ENCODE measurements at places on chromosomes 16 and 17.

- no peak for DNase-seq
Measured at GRCh38 chr17:44601539-44601938, 44.3 kb downstream of the FZD2 start.

DNA sequence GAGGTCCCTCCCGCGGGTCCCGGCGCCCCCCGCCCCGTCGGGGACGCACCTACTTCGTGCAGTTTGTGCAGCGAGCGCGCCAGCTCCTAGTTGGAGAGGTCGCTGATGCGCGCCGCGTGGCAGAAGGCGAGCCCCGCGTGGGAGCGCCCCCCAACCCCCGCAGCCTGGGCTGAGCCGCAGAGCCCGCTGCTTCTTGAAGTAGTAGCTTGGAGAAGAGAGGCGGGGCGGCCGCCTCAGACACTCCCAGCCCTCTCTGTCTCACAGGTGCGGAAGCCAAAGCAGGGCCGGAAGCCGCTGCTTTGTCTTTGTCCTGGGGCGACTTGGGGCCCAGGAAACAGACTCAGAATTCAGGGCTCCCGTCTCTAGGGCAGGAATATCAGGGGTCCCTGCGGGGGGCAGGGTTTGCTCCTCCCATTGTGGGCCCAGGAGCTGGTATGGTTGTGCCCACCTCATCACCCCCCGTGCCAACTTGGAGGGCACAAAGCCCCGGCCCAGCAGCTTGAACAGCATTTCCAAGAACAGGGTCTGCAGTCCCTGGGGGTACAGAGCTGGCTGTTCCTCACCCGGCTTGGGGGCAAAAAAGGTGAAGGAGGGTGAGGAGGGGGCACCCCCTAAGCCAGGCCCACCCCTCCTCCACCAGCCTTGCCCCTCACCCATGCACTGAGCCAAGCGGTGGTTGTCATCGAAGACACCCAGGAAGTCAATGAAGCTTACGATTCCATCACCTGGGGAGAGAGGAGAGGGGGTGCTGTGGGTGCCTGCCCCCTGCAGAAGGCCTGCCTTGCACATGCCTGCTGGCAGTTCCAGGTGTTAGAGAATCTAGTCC is 13.5 kb downstream of the SPATA32 start:
- peak; percentile 81 for DNase-seq

DNA sequence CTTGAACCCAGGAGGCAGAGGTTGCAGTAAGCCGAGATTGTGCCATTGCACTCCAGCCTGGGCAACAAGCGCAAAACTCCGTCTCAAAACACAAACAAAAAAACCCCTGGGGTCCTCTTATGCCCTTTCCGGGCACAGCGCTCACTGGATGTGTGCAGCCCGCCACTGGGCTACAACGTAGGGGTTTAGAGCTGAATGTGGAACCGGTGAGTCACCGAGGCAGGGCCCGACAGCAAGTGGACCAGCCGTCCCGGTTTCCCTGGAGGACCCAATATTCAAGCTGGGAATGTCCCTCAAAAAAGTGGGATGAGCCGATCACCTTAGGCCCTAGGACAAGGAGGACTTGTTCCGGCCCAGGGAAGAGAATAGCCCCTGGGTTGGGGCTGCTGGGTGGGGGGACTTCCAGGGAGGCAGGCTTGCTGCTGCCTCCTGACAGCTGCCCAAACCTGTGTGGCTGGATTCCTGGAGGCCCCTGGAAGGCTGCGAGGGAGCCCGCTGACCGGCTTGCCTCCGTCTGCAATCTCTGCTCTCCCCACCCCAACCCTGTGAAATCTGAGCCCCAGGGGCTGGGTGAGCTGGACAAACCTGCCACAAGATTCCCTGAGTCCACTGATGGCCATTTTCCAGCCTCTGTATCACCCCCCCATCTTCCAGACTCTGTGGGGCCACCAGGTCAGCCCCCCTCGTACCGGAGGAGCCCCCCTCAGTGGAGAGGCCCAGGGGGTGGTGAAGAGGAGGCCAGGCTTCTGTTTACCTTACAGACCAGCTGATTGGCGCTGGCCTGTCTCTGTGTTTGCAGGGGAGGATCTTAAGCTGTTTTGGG is 2.9 kb upstream of the CLDN9 start:
- no peak for DNase-seq

DNA sequence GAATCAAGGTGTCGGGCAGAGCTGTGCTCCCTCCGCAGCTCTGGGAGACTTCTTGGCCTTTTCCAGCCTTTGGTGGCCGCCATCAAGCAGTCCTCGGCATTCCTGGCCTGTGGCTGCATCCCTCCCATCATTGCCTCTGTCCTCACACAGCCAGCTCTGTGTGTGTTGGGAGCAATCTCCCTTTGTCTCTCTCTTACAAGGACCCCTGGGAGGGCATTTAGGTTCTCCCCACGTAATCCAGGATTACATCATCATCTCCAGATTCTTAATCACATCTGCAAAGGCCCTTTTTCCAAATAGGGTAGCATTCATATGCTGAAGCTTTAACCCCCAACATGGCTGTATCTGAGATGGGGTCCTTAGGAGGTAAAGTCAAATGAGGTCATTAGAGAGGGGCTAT is 4.1 kb upstream of the DNAH17 start:
- DNase-seq, result no peak

DNA sequence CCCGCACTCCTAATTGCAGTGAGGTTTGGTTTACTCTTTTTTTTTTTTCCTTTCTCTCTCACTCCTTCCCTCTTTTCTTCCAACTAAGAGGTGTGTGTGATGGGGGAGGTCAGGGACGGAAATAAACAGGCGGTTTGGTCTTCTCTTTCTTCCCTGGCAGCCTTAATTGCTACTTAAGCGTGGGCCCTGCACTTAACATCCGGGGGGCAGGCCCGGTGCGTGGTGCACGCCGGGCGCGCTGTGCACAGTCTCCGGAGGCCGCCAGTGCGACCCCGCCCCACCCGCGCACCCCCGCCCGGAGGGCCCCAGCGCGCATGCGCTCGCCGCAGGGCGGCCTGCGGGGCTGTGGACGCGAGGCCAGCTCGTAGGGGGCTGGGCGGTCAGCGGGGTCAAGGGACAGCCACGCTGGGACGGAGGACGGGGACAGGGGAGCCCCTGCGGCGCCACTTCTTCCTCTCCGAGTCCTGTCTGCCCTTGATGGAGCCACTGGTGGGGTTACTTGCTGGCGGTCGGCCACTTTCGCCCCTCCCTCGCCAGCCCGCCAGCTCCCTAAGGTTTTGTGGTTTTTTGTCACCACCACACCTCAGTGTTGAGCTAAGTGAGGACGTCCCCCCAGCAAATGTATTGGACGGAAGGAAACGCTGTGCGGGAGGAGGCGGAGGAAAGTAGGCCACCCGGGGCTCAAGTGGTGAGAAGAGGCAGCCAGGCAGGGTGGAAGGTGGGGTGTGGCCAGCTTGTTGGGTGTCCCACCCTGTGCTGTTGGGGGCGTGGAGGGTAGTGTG is 120.9 kb downstream of the MRM1 start:
- peak; percentile 84 for DNase-seq

DNA sequence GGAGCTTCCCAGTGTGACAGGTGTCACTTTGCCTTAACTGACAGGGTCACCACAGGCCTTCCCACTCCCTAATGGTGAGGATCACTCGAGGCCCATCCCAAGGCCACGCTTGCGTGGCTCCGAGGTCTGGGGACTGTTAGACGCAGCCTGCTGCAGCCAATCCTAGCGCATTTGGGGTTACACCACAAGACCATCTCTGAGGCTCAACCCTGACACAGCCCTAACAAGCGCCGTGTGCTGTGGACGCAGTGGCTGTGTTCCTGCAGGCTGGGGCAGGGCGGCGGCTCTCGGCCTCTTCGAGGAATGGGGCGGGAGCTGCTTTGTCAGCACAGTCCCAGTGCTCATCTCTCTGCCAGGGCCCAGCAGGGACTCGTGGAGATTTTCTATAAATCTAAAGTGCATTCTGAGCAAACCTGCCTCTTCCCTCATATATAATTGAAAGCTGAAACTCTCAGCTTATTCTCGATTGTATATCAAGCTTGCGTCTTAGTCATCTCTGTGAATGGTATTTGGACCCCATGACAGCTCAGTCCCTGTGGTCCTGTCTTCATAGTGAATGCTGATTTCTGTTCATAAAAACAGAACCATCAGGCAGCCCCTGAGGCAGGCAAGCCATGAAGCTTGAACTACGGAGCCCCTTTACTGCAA is 65.8 kb upstream of the CHMP6 start:
- DNase-seq, result no peak

DNA sequence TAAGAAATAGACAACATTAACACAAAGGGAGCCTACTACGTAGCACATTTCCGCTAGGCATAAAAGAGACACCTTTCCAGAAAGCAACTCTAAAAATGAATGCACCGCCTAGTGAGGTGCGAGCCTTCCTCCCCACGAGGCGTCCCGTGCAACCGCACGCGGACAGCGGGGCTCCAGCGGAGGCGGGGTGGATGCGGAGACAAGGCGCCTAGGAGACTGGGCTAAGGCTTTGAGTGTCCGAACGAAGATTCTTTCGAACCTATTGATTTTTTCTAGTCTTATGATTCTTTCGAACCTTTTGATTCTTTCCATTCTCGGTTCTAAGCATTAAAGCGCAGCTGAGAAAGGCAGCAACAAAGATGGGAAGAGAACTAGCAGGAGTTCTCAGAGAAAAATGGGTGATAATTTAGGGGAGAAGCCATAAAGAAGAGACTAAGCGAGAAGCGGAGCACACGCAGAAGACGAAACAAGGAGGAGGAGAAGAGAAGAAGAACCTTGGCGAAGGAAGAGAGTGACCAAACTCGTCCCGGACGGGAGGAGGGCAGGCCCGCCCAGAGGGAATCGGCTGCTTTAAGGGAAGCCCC is 394 bp upstream of the CPD start:
- peak; percentile 68 for DNase-seq

DNA sequence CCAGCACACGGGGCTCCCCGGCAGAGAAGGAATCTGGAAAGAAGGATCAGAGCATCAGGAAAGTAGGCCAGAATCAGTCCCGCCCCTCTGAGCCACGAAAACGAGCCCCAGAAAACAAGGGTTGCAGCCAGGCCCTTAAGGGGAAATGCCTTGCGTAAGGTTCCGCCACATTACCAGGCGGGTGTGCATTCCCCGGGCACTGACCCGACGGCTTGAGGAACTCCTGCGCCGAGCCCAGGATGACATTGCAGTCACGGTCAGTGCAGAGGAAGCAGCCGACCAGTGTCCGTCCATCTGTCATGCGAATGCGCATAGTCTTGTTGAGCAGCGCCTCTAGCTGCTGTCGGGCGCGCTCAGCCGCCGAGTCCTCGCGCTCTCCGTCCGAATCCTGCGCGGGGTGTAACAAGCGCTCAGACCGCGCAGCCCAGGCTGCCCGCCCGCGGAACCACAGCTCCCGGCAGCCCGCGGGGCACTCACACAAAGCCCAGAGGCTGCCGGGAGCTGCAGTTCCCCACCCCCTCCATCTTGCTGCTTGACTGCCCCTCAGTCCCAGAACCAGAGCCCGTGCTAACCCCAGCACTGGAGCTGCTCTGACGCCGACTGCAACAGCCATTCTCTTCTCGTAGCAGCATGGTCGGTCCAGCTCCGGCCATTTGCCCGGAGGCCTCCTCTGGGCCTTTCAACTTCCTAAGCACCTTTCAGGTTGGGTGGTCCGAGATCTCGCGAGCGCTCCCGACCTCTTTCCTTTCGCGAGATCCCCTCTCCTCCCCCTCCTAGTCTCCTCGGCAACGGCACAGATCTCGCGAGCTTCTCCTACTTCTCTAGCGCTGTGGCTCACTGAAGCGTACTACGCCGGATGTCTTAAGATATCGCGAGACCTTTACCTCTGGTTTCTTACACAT is at the start of gene NAA38:
Gene NAA38, minus strand, starts transcription at position 749 of the 902 bp plus-strand sequence. Its CDS starts 96 bp downstream, at position 653.
- DNase-seq, result peak; percentile 98

- no peak for DNase-seq
Measured at GRCh38 chr17:29593591-29594518, 923 bp downstream of the ANKRD13B start.

DNA sequence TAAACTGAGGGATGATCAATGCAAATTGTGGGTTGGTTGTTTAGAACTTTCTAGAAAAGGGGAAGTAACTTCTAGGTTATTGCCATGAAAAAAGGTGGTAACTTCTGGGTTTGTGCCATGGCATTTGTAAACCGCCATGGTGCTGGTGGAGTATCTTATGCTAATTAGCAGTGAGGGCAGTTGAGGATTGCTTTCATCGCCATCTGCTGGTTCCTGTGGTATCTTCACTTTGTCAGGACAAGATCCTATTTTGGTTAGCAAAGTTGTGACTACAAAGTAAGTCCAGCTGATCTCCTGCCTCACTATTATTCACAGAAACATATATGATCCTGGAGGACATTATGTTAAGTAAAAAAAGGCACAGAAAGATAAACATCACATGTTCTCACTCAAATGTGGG is 1332.3 kb downstream of the CDH11 start:
- DNase-seq, result peak; percentile 0

DNA sequence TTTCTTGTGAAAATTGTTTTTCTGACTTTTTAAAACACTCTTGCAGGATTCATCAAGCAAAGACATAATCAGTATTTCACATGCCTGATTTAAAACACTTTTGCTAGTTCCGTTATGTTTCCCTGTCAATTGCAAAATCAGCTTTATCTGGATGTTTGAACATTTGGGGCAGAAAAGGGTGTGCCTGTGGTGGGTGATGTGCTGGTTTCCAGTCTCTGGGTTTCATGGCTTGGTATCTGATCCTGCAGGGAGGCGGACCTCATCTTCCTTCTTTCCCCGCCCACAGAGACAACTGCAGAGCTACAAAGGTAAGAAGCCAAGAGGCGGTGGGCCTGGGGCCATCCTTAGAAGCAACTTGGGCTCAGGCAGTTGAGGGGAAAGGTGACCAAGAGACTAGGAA is 41.8 kb downstream of the NLRC5 start:
- no peak for DNase-seq

DNA sequence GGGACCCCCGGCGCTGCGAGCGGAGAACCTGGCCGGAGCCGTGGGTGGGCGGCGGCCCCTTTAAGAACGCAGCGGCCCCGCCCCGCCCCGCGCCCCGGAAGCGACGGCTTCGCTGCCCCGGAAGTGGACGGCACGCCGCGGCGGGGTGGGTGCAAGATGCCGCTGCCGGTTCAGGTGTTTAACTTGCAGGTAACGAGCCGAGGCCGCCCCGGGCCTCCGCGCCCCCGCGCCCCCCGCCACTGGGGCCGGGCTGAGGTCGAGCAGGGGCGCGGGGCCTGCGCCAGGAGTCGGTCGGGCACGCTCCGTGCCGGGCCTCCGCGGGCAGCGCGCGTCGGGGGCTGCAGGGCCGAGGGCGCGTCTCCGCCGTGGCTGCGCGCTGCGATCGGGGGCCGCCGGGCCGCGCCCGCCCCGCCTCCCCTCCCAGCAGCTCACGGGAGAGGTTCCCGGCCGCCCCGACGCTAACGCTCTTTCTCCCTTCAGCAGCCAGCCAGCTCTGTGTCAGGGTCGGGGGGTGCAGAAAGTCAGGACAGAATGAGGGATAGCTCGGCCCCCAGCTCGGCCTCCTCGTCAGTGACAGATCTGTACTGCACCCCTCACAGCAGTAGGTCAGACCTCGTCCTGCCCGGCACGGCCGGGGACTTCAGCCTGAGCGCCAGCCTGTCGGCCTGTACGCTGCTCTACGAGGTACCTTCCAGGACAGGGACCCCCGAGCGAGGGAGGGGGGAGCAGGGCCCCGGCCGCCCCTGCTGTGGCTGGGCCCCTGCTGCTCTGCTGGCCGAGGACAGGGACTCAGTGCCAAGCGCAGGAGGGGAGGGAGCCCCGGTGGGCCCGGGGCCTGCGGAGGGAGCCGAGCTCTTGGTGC is at the start of the genes GPS1 and RFNG:
Gene GPS1, plus strand, starts transcription at position 123 of the 862 bp plus-strand sequence. Its CDS starts 34 bp downstream, at position 157.
Gene RFNG, minus strand, starts transcription at position 36 of the 862 bp plus-strand sequence. CDS start 45 bp downstream, outside the sequence.
- DNase-seq, result peak; percentile 76

Measured in activated CD4-positive, alpha-beta T cell treated with anti-CD3 and anti-CD28 coated beads, Interleukin-2, amount 50 U/mL, for 16 hours (primary cell).